Suppressor macrophage treated with lipopolysaccharide for 4 hours (primary cell): ENCODE measurements at places on chromosomes 4 and X.

GRCh38 chr4:158671915-158672806 is at the start of gene ETFDH:
Gene ETFDH (plus strand): TSS chr4:158672296. CDS start chr4:158672457, 161 bp downstream.
- peak; percentile 100 for DNase-seq

- DNase-seq = no peak
Observed at GRCh38 chrX:107760304-107761077, 15.1 kb downstream of the TSC22D3 start.

DNA sequence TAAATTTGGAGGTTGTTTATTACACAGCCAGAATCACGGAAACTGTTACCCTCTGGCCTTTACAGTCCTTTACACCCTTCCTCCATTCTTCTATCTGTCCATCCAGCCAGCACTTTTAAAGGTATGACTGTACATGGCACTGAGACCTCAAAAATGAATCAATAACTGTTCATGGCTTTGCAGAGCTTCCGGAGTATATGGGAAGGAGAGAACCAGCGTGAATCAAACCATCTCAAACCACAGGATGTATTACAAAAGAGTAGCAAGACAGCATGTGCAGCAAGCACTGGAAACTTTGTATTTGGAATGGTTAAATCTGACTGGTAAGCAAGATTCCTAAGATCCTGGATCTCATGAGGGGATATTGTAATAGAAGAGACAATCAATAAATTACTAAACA is 228.5 kb upstream of the CASK start:
- DNase-seq = no peak

GRCh38 chr4:73944061-73944875 is 37.6 kb downstream of the PF4 start:
- no peak for DNase-seq

DNA sequence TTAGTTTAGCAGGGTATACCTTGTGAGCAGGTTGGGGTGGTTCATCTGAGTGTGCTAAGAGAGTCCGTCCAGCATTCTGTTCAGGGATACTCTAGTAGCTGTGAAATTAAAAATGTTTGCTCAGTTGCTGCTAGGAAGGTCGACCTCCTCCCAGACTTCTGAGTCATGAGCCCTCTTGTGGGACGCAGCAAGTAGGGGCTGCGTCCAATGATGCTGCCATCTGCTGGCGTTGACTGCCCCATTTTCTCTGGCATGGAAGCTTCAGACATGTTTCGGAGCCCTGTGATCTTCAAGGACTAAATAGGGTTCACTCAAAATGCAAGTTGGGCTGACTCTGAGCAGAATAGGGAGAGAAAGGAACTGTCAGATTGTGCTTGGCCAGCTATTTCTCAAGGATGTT is 201.0 kb upstream of the ARSJ start:
- peak; percentile 13 for DNase-seq
